ENCODE measurements at places on chromosomes 2 and 18.

DNA sequence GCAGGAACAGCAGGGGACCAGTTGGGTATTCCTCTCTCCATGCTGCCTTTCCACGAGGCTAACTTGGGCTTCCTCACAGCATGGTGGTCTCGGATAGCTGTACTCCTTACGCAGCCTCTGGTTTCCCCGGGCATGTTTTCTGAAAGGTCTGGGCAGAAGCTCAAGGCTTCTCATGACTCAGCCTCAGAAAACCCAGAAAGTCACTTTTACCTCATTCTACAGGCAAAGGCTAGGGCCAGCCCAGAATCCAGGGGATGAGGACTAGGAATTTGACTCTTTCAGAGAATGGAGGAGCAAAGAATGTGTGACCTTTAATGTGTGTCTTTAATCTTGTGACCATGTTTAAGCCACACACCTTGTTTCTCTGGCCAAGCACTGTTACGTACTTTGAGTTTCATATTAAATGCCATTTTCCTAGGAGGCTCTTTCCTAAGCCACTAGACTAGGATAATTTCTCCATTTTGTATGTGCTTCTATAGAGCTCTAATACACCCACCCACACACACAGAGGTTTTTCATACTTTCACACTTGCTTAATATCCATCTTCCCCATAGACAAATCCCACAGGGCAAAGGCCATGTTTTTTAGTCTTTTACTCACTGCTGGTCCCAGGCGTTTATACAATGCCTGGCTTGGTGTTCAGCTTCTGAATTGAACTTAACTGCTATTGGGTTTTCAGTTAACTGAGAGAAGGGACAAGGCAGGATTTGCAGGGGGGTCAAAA lies 77.3 kb downstream of the LONRF2 start:
- DNase-seq: no peak

- no peak for DNase-seq
Observed at GRCh38 chr2:28437149-28437835, 44.6 kb downstream of the FOSL2 start.

- DNase-seq: no peak
Observed at GRCh38 chr2:186526281-186526680, 40.2 kb downstream of the ZC3H15 start.

DNA sequence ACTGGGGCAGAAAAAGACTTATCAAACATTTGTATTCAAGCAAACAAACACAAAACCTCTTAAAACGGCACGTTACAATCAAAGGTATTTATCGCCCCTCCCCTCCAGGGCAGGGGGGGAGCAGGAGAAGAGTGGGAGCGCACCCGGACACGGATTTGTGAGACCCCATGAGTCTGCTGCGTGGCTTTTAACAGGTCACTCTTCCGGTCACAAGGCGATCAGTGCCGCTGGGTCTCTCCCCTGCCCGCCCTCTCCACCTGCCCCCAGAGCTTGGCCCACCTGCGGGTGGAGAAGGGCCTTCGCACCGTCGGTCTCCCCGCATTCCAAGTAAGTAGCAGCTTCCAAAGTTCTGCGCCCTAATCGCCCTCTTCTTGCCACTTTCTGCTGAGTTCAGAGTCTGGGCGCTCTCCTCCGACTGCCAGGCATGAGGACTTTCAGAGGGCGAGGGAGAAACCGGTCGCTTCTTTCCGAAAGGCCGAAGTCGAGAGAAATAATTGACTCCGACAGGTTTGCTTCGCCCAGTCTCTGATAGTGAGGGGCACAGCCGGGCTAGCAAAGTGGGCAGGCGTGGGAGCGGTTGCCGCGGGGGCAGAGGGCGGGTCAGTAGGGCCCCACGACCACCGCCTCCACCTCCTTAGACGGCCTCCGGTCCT lies 800 bp downstream of the RPRM start:
- no peak for DNase-seq

GRCh38 chr18:25239581-25240419 lies 112.2 kb downstream of the ZNF521 start:
- no peak for DNase-seq

DNA sequence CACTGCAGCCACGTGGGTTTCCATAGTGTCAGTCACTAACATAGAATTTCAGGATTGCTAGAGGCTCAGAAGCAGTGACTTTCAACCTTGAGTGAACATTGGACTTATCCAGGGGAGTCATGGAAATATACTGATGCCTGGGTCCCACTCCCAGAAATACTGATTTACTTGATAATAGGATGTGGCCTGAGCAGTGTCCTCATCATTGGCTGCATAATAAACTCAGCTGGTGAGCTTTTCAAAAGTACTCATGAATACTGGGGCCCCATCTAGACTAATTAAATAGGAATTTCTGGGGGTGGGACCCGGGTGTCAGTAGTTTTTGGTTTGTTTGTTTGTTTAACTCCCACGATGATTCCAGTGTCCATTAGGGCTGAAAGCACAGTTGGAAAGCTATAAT lies 141.4 kb downstream of the COL4A4 start:
- DNase-seq: no peak

DNA sequence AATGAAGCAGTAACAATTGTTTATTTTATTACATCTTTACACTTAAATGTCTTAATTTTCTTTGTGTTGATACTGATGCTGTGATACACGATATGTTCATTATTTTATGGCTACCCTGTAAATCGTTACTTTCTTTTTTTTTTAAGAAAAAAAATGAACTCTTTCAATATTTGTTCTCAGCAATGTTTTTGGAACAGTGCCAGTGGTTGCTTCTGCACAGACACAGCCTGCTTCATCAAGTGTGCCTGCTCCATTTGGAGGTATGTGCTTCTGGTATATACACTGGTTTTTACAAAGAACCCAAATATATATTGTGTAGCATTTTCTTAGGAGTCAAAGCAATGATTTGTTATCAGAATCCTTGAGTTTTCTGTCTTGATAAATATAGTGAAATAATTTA lies 62.2 kb upstream of the SCYGR2 start:
- no peak for DNase-seq

GRCh38 chr2:40487602-40488001 lies 35.7 kb upstream of the SLC8A1 start:
- no peak for DNase-seq

GRCh38 chr2:57806449-57806968 lies 240.1 kb upstream of the VRK2 start:
- no peak for DNase-seq

DNA sequence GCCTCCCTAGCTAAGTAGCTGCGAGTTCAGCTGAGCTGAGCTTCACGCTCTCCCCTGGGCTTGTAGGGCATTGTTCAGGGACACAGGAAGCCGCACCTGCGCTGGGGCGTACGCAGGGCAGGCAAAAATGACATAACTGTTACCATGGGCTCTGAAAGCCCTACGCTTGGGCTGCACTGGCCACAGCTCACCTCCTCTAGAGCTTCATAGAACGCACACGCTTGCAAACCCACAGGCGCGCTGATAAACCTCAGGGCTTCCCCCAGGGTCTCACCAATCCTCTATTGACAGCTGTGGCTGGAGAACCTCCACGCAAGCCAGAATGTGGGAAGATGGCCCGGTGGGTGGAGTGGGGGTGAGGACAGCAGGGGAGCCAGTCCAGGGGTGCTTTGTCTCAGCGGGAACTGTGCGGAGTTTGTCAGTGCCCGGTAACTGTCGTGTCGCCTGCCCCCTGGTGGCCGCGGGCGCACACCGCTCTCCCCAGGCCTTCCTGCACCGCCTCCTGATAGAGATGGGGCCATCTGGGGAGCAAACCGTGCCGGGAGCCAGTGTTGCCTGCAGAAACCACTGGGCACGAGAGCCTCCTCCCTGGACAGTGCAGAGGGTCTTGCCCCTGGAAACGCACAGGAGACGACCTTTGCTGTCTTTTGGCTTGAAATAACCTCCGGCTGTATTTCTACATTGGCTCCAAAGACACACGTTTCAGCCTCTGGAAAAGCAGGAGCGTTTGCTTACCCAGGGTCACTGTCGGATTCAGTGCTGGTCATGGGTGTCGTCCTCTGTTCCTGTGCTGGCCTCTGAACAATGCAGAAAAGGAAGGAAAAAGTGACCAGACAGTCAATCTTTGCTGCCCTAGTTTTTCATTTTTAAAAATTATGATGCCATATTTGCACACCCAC lies 17.0 kb upstream of the CIDEA start:
- peak; percentile 67 for DNase-seq

- DNase-seq: no peak
Observed at GRCh38 chr2:187991389-187991788, 300.3 kb upstream of the GULP1 start.

GRCh38 chr2:167749016-167749415 lies 498.4 kb downstream of the STK39 start:
- no peak for DNase-seq

- DNase-seq: no peak
Observed at GRCh38 chr2:234682492-234683228, 185.8 kb upstream of the ARL4C start.

DNA sequence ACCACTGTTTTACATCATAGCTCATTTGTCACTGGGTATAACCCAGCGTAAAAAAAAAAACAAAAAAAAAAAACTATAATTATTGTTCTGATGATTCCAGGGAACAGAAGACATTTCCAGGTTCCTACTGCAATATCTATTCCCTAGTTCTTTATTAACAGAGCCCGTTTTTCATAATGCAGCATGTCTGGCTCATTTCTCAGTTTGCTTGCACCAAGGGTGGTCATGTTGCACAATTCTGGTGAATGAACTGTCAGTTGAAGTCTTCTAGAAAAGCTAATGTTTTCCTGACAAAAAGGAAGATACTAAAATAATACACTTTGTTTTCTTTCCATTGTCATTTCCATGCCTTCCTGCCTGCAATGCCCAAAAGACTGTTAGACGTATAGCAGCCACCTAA lies 180.1 kb downstream of the RDH14 start:
- no peak for DNase-seq

- DNase-seq: no peak
Observed at GRCh38 chr2:197209246-197209645, 101.3 kb downstream of the ANKRD44 start.

DNA sequence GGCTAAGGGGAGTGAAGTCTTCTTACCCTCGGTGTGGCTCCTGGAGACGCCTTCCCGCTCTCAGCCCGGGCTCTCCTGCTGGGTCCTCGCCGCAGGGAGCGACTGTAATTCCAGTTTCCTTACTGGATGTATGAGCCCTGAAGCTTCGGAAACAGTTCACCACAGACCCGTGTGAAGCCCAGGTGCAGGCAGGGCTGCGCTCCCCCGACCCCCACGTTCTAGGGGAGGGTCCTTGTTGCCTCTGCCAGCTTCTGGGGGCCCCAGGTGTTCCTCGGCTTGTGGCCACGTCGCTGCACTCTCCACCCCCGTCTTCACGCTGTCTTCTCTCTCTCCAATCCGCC lies 5.1 kb upstream of the ASB1 start:
- no peak for DNase-seq

DNA sequence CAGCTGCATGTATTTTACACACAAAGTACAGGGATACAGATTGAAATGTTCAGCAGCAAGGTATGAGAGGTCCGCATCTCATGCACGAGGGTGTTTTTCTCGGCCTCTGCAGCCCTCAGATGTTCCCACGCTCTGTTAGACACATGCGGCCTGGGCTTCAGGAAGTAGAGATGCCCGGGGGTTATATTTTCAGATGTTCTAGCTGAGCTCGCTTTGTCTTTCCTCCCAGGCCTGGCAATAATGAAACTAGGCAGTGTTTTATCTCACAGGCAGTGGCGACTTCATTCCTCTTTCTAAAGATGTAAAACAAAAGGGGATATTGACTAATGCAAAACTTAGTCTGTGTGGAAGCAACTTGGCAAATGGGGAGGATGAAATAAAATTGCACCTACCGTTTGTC lies 190.7 kb downstream of the GBX2 start:
- no peak for DNase-seq

GRCh38 chr2:73611193-73611592 lies 31.0 kb downstream of the NAT8 start:
- DNase-seq: no peak

- DNase-seq: no peak
Observed at GRCh38 chr2:127911737-127912136, 26.0 kb upstream of the AMMECR1L start.

GRCh38 chr2:12167525-12168317 lies 421.3 kb downstream of the LPIN1 start:
- DNase-seq: no peak

DNA sequence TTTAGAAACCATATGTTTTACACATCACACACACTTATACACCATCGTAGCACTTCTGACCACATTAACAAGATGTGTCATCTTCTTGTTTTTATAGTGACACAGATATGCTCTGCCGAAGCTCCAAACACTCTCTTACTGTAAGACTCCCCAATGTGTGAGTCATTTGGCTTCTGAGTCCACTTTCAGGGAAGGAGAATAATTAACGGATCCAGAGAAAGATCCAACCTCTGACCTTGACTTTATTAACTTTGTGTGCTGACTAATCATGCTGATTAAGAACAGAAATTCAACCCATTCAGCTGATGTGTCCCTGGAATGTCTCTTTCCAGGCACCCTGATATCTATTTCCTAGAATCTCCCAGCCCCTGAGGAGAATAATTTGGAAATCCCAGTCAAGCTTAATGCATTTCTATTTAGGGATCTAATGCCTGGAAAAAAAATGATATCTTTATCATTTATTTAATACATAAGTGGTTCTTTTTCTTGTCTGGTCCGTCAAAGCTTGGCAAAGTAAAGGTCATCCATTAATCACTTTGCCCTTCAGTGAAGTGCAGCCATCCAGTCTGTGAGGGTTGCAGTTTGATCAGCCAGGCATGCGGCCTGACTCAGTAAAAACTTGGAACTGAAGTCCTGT lies 615.8 kb upstream of the SYT4 start:
- no peak for DNase-seq

GRCh38 chr2:37653805-37654378 lies 17.6 kb downstream of the CDC42EP3 start:
- no peak for DNase-seq

DNA sequence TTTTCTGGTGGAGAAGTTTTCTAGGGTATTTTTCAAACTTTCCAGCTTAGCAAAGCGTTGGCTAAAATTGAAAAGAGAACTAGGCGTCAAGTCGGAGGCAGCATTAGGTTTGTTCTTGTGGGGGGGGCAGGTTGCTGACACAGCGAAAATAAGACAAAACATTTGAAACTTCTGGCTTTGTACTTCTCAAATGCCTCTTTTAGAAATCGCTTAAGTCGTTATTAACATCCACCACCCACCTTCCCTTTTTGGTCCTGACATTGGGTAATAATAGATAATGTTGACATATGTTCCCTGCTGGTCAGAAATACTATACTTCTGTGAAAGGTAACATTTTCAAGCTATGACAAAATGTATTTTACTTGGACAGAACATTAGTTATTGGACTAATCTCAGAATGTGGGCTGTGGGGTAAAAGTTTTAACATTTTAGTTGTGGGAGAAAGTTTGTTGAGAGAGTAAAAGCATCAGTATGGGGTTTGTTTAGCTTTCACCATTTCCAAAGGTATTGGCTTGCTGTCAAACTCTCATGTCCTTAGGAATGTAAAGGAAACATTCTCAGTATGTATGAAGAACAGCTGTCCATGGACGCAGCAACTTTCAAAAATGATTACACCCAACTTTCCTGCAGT lies 88.1 kb upstream of the ZEB2 start:
- no peak for DNase-seq

- no peak for DNase-seq
Observed at GRCh38 chr2:43313642-43314017, 87.2 kb upstream of the ZFP36L2 start.
